ENCODE measurements at places on chromosomes 3 and 15.

GRCh38 chr3:15631426-15632211 is 30.1 kb downstream of the BTD start:
- no peak for DNase-seq

GRCh38 chr3:30662836-30663235 is 56.4 kb downstream of the TGFBR2 start:
- no peak for DNase-seq

- no peak for DNase-seq
Measured at GRCh38 chr3:57059411-57059810, 1.1 kb upstream of the SPATA12 start.

DNA sequence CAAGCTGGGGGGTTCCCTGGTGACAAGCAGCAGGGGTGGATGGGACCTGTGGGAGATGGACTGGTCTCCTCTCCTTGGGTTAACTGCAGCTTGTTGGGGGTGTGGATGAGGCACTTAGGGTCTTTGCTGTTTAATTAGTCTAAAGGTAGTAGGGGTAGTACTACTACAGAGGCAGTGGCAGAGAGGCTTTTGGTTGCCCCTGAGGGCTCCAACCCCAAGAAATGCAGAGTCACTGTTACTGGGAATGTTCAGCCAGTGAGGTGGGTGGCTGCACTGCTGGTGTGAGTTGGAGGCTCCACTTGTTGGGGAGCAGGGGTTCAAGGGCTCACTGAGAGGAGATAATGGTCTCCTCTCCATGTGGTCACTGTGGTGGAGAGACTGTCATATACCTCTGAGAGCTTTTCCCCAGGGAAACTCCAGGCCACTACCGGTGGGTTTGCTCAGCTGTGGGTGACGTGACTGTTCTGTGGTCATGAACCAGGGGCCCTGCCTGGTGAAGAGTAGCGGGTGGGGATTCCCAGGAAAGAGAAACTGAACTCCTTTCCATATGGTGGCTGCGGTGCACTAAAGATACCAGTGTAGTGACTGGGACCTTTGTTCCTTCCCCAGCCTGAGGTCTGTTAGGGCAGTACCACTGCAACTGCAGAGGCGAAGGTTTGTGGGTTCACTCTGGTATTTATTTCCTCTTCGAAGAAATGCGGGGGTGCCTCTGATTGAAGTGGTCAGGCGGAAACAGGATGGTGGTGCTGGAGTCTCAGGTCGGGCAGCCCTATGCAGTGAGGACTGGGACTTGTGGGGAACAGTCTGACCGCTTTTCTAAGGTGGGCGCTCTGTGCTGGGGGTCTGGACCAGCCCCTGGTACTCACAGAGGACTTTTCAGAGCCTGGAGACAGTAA is 68.9 kb upstream of the TNFSF10 start:
- DNase-seq, result peak; percentile 97

GRCh38 chr3:157819270-157820156 is 286.7 kb downstream of the SHOX2 start:
- DNase-seq, result no peak

DNA sequence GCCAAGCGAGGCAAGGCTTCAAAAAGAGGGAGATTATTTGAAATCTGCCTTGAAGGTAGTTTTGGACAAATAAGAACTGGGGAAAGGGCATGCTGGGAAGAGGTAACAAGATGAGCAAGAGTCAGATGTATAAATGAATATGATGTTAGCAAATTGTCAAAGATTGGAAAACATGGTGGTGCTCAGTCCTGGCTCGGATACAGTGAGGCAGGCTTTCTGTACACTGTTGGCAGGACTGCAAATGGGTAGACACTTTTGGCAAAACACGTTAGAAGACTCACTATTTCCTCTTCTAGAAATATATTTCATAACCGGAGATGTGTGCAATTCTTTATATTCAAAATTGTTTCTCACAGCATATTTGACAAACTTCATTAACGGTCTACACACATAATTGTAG is 429.9 kb downstream of the IL5RA start:
- no peak for DNase-seq

DNA sequence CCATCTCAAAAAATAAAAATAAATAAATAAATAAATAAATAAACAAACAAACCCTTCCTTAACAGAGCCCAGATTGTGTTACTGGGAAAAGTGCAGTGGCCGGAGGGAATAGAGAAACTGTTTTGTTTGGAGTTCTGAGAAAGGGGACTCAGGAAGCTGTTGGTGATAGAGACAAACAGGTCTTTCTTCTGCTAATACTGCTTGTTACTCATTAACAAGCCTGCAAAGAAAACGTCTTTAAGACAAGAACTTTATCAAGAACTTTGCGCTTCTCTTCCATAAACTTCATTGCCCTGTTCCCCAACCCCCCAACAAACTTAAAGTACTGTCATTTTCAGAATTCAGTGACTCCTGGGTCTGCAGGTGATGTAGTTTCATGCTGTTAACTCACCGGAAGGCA is 68.8 kb upstream of the GSK3B start:
- no peak for DNase-seq

DNA sequence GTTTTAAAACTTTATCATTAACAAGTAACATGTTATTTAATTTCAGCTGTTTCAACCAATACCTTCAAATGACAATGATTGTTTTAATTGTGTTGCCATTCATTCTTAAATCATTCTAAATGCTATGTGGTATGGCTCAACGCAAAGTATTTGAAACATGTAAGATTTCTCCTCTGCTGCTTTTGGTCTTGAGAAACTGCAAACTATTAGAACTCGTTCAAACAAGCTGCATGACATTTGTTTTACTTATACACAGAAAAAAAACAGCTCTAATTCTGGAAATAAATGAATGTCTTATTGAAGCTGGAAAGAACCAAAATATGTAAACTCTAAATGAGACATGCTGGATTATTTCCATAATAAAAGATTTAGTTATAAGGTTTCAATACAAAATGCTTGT is 29.3 kb downstream of the FBN1 start:
- no peak for DNase-seq

DNA sequence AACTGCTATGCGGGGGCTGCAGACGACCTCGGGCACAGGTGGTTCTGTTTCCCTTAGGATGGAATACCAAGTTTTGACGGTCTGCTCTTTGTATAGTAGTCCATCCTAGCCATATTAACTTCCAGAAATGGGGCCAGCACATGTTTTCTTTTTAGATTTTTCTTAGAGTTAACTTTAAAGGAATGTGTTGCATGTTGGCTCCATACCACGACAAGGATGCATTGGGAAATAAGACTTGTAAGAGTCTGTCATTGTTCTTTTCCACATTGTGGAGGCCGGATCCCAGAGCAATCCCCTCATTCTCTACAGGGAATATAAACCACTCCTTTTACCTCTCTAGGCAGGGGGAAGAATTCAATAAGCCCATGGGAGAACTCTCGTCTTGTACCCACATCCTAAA is 87.1 kb upstream of the PLSCR4 start:
- no peak for DNase-seq

- no peak for DNase-seq
Measured at GRCh38 chr3:144112437-144112836, 140.8 kb downstream of the DIPK2A start.

DNA sequence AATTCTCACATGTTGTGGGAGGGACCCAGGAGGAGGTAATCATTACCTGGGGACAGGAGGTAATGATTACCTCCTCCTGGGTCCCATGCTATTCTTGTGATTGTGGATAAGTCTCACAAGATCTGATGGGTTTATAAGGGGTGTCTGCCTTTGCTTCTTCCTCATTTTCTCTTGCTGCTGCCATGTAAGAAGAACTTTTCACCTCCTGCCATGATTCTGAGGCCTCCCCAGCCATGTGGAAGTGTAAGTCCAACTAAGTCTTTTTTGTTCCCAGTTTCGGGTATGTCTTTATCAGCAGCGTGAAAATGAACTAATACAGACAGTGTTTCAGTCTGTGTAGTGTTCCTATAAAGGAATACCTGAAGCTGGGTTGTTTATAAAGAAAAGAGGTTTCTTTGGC is 13.1 kb upstream of the KCTD6 start:
- no peak for DNase-seq

Data from stimulated activated naive CD8-positive, alpha-beta T cell treated with anti-CD3 and anti-CD28 coated beads, Interleukin-15, amount 100 ng/mL, for 72 hours (primary cell).